ENCODE measurements at places on chromosomes 6 and 20.

DNA sequence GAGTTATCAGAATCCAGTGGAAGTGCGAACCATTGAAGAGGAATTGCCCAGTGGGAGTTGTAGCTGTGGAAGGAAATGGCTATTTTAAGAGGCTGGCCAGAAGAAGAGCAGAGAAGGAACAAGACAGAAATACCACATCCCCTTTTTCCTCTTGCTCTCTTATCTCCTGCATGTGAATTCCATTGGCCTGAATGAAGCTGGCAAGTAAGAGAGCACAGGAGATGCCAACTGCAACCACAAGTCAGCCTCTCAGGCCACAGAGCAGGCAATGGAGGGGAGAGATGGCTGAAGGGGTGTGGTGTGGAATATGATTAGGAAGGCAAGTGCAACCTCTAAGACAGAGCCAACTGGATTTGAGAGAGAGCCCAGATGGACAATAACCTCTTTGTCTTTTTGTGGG, 362.7 kb upstream of the IMPG1 start:
- no peak for DNase-seq

- DNase-seq = no peak
Measured at GRCh38 chr6:142376800-142377496, 75.1 kb downstream of the ADGRG6 start.

DNA sequence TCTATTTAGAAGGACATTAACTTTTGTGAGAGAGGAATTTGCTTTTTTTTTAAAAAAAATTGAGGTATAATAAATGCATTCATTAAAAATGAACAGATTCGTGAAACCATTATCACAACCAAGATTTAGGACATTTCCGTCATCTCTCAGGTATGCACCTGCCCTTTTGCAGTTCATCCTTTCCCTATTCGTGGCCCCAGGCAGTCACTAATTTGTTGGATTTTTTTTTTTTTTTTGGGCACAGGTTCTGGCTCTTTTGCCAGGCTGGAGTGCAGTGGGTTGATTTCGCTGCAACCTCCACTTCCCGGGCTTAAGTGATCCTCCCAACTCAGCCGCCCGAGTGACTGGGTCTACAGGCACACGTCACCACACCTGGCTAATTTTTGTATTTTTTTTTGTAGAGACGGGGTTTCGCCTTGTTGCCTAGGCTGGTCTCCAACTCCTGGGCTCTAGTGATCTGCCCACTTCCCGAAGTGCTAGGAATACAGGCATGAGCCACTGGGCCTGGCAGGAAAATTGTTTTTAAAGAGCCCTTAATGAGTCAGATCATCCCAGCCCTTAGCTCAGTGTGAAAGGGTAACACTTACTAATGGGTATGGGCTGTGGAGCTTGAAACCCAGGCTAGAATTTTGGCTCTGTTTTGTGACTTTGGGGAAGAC, 9.2 kb downstream of the PHF3 start:
- DNase-seq = no peak

DNA sequence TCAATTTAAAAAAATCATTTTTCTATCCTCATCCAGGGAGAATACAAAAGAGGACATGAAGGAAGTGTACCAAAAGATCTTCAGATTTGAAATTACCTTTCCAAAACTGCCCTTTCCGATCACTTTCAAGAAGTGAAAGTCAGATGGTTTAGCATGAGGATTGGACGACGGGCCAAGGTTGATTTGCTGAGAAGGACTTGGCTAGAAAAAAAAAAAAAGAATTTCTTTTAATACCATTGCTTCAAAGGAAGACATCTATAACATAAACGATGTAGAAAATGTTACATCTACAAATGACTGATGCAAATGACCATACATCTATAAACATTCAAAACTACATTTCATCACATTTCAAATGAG, 120.9 kb upstream of the SLC2A12 start:
- DNase-seq = no peak

DNA sequence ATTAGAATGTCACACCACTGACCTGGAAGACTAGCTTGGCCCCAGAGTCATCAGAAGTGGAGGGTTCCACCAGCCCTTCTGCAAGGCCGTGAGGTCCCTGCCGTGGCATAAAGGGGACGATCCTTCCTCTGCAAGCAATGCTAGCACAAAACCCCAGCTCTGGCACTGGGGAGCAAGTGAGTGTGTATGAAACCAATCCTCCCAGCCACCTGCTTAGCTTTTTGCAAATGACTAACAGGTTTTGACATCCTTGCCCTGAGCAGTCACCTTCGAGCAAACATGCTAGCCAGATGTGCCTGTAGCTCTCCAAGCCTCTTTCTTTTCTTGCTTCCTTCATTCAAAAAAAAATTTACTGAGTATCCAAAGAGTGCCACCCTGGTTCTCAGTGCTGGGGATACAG, 8.6 kb downstream of the SULF2 start:
- DNase-seq = no peak

DNA sequence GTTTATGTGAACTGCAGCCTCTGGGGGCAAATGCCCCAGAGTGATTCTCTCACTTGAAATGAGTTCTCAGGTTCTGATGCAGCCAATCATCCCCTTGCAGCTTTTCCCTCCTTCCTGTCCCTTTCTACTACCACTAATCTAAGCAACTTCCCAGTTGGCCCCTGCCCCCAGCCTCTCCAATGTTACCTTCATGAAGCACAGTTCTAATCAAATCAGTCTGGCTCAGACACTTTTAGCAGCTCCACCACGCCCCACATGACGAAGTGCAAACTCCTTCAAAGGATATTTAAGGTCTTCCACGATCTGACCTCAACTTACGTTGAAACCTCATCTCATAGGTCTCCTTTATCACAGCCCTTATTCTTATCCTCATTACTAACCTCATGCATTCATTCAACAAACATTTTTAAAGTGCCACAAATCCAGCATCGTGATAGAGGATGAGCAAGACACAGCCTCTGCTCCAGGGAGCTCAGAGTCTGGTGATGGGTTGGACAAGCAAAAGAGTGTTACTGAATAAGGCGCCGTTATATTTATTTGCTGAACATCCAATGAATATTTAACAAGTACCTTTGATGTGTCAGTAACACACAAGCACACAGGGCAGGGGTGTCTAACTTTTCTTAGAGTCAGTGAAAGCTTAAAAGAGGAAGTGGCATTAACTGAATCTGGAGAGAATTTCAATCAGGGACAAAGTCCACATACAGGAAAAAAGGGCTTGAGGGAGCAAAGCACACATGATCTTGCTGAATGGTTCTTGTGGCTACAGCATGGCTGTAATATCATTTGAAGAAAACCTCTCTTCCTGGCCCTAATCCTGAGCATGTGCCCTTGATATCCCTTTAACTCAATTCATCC, 20.4 kb upstream of the DTNBP1 start:
- no peak for DNase-seq

DNA sequence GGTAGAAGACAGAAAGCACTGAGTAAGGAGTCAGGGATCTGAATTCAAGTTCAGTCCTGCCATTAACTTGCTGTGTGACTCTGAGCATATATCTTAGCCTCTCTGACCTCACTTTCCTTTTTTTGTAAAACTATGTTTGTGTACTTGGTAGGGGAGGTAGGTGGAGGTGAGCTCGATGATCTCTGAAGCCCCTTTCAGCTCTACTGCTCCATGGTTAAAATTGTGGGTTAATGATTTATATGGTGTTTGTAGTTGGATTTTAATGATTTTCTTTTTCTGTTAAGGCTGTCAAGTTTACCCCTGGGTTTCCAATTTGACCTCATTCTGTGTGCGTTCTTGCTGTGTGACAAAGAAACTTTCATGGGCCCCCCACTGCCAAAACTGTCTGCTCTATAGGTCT, 124.1 kb downstream of the CD164 start:
- no peak for DNase-seq

- no peak for DNase-seq
Measured at GRCh38 chr6:19837511-19838441, 606 bp downstream of the ID4 start.

GRCh38 chr6:141501616-141502015, 631.1 kb upstream of the GJE1 start:
- no peak for DNase-seq

DNA sequence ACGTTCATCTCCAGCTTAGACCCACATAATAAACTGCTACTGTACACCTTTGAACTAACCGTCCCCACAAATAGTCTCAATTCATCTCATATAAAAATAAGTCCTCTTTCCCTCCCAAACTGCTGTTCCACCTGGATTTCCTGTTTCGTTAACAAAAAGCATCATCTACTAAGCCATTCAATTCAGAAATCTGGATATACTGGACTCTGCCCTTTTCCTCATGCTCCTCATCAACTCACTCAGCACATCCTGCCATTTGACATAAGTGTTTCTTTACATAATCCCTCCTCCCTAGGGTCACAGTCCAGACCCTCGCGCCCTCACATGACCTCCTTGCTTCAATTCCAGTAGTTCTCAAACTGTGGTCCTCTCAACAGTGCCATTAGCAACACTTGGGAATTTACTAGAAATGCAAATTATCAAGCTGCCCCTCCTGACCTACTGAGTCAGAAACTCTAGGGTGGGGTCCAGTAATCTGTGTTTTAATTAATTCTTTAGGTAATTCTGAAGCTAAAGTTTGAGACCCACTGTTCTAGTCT, 4.5 kb downstream of the MKKS start:
- no peak for DNase-seq

DNA sequence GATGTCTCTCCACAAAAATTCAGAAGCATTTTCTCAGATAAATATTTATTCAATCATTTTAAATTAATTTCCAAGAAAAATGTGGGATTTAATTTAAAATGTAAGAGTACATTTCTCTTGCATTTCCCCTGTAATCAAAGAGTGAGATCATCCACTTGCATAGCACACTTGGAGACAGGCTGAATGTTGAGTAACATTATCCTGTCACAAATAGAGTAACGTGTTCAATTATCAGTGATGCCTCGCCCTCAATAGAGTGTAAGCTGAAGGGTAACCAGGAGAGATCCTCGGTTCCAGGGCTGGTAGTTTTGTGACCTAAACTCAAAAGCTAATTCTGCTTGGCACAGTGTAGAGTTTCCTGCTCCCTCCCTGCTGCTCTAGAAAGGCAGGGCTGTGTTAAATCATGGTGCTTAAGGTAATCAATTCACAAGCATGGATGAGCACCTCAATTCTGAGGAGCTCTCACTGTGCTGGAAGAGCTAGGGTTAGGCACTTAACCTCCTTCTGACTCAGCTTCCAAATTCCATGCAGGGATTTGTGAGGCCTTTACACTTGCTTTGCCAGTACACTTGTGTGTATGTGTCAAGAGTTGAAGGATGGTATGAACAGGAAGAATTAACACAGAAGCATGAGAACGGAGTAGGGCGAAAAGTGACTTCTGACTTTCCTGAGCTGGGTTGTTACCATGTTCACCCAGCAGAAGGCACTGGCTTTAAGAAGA, 56.6 kb downstream of the MMUT start:
- DNase-seq = no peak

- no peak for DNase-seq
Measured at GRCh38 chr6:81450180-81450579, 302.3 kb downstream of the TENT5A start.

DNA sequence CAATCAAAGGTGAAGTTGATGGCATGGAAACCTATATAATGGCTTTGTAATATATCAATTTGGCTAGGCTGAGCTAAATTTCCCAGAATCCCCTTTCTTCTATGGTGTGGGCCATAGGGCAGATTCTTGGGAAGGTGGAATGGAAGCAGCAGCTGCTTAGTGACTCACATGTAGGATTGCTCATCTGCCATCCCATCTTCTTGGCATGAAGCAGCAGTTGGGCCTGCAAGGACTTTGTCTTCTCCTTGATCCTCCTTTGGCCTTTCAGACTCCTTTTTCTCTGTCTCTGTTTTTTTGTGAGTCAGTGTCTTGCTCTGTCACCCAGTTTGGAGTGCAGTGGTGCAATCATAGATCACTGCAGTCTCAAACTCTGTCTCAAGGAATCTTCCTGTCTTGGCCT, 52.6 kb upstream of the CEP162 start:
- no peak for DNase-seq

DNA sequence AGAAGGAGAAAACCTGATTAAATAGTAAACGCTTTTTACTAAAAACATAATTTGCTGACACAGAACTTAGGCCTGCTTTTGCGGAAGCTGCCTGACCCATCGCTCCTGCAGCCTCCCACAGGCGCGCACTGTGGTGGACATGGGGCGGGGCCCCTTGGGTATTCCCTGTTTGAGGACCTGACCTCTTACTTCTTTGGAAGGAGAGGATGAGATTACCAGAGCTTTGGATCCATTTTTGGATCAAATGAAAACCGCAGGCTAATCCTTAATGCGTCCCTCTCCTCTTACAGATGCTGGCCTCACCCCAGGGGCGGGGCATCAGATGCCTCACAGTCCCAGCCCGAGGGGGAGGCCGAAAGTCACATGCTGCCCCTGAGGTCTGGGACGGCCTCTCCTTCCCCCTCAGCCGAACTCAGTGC, 151.0 kb downstream of the SCML4 start:
- DNase-seq = no peak

DNA sequence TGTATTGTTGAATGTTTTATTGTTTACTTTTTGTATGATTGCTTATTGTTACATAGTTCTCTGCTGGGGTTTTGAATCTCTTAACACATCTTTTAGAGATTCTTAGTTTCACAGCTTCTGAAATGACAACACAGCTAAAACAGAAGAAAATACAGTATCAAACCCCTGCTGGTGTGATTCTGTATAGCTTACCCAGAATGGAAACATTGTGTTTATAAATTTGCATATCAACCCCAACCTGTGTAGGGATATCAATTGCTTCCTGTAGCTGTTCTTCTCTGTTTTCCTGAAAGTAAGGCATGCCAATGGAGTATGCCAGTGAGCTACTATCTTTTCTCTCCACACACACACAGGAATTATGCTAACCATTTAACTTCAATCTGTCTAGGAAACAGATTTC, 64.3 kb upstream of the ID4 start:
- no peak for DNase-seq

- DNase-seq = no peak
Measured at GRCh38 chr6:98382246-98382645, 452.1 kb upstream of the POU3F2 start.

DNA sequence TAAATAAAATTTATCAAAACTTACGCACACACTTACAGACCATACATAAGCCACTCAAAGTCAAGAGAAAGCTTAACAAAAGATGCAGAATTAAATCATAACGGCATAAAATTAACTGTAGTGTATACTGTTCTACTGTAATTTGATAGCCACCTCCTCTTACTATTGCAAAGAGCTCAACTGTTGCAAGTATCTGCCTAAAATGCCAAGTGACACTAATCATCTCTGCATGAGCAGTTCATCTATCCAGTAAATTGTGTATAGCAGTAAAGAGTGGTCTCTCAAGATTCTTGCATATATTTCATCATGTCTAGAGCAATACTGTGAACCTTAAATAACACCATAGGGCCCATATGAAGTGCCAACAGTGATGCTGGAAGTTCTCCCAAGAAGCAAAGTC, 12.3 kb downstream of the OR2H2 start:
- no peak for DNase-seq

DNA sequence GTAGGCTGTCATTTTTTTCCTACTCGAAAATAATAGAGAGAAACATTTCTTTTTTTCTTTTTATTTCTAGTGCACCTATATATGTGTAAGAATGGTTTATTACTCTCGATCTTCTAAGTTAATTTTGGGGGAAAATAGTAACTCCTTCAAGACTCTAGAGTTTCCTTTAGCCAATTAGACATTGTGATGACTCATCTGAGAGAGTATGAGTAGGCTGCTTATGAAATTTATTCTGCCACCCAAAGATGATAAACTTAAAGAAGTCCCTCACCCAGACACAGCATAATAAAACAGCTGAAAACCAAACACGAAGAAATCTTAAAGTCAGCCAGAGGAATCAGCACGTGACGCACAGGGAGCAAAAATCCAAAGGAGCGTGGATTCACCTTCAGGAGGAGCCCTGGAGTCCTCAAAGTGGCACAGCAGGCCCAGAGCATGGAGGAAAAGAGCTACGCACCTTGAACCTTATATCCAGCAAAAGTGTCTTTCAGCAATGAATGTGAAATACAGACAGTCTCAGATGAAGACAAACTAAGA, 81.9 kb downstream of the ERMARD start:
- no peak for DNase-seq
